Activated CD8-positive, alpha-beta memory T cell treated with anti-CD3 and anti-CD28 coated beads for 4 hours (primary cell): ENCODE measurements at places on chromosomes 4 and X.

GRCh38 chr4:183059797-183060196 lies 39.3 kb upstream of the WWC2 start:
- DNase-seq = no peak

GRCh38 chr4:26076000-26076587 lies 162.1 kb downstream of the SMIM20 start:
- no peak for DNase-seq

GRCh38 chr4:110087070-110087708 lies 111.2 kb downstream of the ELOVL6 start:
- no peak for DNase-seq

DNA sequence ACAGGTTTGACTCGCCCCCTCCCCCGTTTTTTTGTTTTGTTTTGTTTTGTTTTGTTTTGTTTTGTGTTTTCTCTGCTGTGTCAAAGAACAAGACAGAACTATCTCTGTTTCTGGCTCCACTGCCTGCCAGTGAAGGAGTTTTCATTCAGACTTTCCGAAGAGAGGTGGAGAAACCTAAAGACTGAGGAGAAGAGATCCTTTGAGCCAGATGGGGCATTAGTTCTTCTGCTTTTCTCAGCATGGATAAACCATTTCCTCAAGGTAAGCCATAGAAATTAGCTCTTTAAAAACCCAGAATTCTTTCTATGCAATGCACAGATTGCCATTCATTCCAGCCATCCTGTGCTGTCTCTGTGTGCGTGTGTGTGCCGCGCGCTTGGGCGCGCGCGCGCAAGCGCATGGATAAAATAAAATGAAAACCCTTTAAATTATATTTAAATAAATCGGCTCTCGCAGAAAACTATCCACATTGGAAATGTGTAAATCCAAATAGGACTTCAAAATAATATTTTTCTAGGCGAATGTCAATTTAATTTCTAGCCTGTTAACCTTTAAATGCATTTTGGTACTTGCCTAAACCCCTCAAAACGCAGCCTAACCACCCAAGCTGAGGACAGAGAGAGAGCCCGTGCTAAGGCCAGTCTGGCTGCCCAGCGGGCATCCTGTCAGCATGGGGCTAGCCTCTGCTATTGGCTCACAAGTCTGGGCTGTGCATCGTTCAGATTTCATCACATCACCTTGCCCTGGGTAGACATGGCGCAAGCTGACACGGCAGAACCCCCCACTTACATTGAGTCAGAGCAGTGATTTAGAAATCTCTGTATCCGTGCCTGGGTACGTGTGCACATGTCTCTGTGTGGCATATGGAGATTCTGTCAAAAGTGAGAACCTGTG lies 113.0 kb upstream of the VAMP7 start:
- DNase-seq = no peak

- no peak for DNase-seq
Observed at GRCh38 chr4:122669911-122670738, 49.3 kb upstream of the IL21 start.

DNA sequence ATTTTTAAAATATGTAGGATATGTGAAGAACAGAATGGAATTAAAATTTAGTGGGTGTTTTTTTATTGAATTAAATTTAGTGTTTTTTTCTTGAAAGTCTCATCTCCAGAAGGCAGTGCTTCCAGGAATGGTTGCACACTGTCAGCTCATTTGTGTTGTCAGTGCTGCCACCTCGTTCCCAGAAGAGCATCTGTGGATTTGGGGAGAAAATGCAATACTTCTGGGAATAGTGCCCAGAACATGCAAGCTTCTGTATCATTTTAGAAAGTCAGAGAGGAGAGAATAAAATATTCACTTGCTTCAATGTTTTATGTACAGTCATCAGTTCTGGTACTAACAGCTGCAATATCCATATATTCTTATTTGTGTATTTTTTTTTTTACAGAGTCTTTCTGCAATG lies 608.8 kb downstream of the PCDH7 start:
- DNase-seq = no peak

- DNase-seq = no peak
Observed at GRCh38 chr4:94700298-94700697, 57.5 kb upstream of the BMPR1B start.

DNA sequence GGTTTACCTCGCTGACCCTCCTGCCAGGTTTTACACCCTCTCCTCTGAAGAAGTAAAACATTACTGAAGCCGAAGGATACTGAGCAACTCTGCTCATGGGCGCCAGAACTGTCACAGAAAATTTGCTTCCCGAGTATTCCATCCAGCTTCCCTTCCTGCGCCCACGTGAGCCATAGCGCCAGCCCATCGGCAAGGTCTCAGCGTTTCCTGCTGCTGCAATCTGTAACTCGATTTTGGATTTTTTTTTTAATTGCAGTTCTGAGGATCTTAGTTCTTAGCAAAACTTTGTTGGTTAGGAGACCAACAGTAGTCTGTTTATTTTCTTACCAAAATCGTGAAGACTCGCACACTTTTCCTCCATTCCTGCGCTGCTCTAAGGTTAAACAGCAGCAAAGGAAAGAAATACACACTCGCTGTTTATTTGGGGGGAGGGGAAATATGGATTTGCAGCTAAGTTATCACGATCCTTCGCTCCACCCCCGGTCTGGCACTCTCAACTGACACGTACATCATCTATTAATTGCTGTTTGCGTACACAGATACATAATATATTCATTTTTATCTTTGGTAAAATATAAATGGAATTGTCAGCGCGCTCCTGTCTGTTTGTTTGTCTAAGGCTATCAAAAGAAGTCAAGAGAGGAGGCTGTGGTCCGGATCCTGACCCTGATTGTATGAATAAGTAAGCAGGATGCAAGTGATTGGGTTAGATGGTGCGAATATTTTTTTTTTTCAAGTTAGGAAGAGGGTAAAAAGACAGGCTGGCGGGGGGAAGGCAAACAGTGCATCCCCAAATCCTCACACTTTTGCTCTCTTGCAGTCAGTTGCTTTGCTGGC lies at the start of gene TLL1:
Gene TLL1, plus strand, starts transcription at position 777 of the 837 bp plus-strand sequence. CDS start 668 bp downstream, outside the sequence.
- DNase-seq = no peak

GRCh38 chrX:36909676-36910030 lies 98.5 kb upstream of the FAM47C start:
- DNase-seq = no peak

- DNase-seq = no peak
Observed at GRCh38 chrX:140713174-140713539, 3.6 kb downstream of the LINC00632 start.
